ENCODE measurements at places on chromosomes 2 and 18. TPM values are rescaled to one million over a fixed set of nuclear protein-coding genes. Genes with fewer than 3 reads are reported as not detected.

ADRA2B gene
- total RNA-seq: not detected

VWA3B gene
- total RNA-seq: not detected

LAMA1 gene
- 11.4 TPM for total RNA-seq

REG3A gene
- total RNA-seq: not detected

TCF23 gene
- total RNA-seq: not detected

SULT6B1 gene
- total RNA-seq: not detected

DNA sequence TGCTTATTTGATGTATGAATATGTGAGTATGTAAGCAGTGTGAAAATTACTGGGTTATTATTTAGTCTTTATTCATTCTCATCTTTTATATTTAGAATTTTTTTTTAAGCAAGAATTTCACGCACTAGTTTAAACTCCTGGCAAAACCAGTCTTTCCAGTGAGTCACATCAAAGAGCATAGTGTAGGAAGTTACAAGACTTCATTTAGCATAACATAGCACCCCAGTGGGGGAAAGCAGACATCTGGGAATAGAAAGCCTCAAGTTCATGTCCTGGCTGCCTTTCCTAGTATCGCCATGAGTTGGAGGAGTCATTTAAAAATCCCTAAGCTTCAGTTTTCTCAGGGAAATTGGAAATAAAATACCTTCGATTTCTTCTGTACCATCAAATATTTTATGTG, 408.3 kb downstream of the NUP35 start:
- no peak for DNase-seq

DNA sequence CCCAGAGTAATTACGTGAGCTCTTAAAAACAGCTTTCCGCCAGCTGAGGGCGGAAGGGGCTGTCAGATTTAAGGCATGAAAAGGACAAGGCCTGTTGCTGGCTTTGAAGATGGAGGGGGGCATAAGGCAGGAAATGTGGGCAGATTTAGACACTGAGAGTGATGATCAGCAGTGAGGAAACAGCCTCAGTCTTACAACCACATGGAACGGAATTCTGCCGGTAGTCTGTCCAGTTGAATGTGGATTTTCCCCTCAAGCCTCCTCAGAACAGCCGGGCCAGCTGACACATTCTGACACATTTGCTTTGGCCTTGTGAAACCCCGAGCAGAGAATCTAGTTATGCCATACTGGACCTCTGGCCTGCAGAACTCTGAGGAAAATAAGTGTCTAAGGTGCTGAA, 16.6 kb downstream of the POLE4 start:
- no peak for DNase-seq

GRCh38 chr2:157046396-157046795, 211.1 kb upstream of the GALNT5 start:
- no peak for DNase-seq

DNA sequence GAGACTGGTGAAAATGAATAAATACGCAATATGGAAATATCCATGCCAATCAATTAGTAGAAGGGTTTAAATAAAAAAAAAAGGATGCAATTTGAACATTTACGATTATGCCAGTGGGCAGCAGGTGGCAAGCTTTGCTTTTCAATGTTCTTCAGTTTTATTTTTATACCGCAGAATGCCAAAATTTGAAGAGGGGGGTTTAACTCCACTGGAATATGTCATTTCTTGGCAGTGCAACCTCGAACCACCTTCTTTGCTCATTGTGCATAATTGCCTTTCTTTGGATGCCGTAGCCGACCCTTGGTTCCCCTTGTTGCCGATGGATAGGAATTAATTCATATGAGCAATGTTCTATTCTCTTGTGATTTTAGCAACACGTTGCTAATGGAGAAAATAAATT, 88.0 kb downstream of the LTBP1 start:
- no peak for DNase-seq

GRCh38 chr2:78301166-78301789, 724.2 kb upstream of the REG3G start:
- no peak for DNase-seq

DNA sequence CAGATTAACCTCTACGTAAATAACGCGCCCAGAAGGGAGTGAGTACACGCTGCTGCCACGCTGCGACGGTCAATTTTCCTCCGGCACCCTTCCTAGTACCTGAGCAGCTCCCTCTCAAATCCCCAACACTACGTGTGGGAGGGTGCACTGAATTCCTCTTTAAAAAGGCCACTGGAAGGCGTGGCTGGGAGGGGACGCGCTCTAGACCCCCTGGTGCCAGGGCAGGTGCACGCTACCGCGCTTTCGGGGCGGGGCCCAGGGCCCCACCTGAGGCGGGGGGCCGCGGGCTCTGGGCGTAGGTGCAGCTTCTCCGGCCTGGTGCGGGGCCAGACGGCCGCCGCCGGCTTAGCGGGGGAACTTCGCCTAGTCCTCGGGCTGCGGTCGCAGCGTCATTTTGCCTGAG, 668 bp upstream of the ANKRD12 start:
- DNase-seq: peak; percentile 19

- no peak for DNase-seq
Measured at GRCh38 chr2:28150236-28150915, 242.3 kb upstream of the FOSL2 start.

GRCh38 chr2:26176279-26176615, 3.4 kb downstream of the GAREM2 start:
- DNase-seq: no peak

Data from IMR-90 (cell line).